ENCODE measurements at places on chromosomes 16 and 17.

DNA sequence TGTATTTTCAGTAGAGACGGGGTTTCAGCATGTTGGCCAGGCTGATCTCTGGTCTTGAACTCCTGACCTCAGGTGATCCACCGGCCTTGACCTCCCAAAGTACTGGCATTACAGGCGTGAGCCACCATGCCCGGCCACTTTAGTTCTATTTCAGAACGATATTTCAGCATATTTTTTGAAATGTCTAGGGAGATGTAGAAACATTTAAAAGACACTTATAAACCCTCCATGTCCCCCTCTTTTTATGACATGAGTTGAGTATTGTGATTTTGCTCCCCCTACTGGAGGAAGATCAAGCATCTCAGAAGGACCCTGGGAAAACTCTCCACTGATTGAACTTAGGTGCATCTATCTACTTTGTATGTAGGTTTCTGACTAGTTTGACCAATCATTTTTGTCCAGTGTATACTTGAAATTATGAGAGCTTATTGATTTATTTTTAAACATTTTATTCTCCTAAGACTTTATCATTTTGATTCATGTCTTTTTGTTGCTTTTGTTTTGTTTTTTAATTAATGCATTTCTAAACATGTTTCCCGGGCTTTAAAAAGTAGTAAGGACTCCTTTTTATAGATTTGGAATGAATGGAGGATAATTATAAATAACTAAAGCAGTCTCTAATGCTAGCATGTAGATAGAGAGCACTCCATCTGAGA, 105.1 kb downstream of the CHD9 start:
- H3K27me3 ChIP-seq: no peaks in the 10 kb centered on the region
- peaks cover 36% of the 10 kb centered on the region for H3K36me3 ChIP-seq
- H3K4me3 ChIP-seq: no peak overlapping the region
- no peak overlapping the region for H3K27ac ChIP-seq

DNA sequence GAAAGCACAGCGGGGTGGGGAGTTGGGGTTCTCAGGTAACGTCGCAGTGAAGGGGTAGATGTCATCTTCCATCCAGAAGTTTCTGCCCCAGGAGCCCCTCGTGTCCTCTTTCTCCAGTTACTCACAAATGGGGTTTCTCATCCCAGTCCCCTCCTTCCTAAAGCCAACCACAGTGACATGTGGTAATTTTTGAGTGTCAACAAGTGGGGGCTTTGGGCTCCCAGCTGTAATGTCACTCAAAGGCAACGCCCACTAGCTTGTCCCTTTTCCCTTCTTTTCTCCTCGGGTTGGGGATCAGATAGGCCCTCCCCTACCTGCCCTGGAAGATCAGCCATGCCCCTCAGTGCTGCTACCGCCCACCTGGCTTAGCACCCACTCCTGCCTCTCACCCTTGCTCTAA, 14.4 kb downstream of the IRX5 start:
- no peaks in the 10 kb centered on the region for H3K36me3 ChIP-seq
- no peaks in the 10 kb centered on the region for H3K4me1 ChIP-seq
- no peak for DNase-seq
- no peak overlapping the region for H3K27ac ChIP-seq
- H3K27me3 ChIP-seq: peaks cover 89% of the 10 kb centered on the region

DNA sequence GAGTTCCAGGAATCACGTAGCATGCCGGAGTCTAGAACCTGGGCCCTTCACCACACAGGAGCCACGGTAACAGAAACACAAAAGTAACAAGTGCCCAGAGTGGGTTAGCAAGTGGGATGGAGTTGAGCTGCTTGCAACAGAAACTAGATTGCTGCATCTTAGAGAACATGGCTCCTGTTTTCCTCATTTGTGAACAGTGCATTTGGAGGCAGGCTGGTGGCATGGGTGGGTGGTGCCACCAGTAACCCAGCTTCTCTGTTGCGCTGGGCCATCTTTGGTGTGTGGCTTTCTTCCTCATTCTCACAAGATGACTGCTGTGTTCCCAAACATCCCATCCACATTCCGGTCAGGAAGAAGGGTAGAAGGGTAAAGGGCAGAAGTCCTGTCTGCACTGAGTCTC, 95.5 kb downstream of the KATNIP start:
- H3K4me1 ChIP-seq: no peaks in the 10 kb centered on the region
- no peaks in the 10 kb centered on the region for H3K27me3 ChIP-seq
- no peak overlapping the region for H3K4me3 ChIP-seq
- H3K36me3 ChIP-seq: peaks cover 6% of the 10 kb centered on the region
- DNase-seq: no peak

DNA sequence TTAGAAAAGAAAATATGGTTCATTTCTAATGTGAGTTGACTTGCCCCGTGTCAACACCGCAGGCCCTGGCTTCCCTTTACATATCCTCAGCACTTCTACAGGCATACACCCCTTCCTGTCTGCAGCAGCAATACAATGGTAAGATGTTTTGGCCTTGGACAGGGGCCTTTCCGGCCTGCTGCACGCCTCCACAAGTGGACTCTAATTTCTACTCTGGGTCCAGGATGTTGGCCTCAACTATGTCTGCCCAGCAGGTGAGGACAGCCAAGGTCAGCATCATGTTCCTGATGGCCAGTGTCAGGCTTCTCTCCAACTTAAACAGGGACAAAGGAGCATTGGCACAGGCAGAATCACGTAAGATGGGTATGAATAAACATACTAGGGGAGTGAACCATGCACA, 11.0 kb downstream of the C17orf67 start:
- H3K27ac ChIP-seq: no peak overlapping the region
- no peaks in the 10 kb centered on the region for H3K4me1 ChIP-seq
- H3K36me3 ChIP-seq: no peaks in the 10 kb centered on the region
- no peaks in the 10 kb centered on the region for H3K27me3 ChIP-seq
- DNase-seq: no peak
- H3K4me3 ChIP-seq: no peak overlapping the region

- no peak for DNase-seq
- H3K4me1 ChIP-seq: peaks cover 32% of the 10 kb centered on the region
- H3K36me3 ChIP-seq: peaks cover 45% of the 10 kb centered on the region
- peak overlapping the region; percentile 94 for H3K4me3 ChIP-seq
- H3K27ac ChIP-seq: no peak overlapping the region
Observed at GRCh38 chr17:36950027-36950426, 1.3 kb downstream of the AATF start.

DNA sequence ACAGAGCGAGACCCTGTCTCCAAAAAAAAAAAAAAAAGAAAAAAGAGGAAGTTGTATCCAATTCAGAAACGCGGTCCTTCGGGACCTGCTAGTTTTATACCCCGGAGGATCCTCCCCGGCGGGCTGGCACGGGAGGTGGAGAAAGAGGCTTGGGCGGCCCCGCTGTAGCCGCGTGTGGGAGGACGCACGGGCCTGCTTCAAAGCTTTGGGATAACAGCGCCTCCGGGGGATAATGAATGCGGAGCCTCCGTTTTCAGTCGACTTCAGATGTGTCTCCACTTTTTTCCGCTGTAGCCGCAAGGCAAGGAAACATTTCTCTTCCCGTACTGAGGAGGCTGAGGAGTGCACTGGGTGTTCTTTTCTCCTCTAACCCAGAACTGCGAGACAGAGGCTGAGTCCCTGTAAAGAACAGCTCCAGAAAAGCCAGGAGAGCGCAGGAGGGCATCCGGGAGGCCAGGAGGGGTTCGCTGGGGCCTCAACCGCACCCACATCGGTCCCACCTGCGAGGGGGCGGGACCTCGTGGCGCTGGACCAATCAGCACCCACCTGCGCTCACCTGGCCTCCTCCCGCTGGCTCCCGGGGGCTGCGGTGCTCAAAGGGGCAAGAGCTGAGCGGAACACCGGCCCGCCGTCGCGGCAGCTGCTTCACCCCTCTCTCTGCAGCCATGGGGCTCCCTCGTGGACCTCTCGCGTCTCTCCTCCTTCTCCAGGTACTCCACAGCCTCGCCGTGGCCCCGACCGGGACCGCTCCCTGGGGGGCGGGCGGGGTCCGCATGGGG, at the start of gene CDH3:
Gene CDH3, plus strand, starts transcription at position 596 of the 779 bp plus-strand sequence. Its CDS starts 70 bp downstream, at position 666.
- H3K27me3 ChIP-seq: peaks cover 34% of the 10 kb centered on the region
- H3K27ac ChIP-seq: no peak within 1 kb of the TSS
- peaks cover 3% of the 10 kb centered on the region for H3K4me1 ChIP-seq
- H3K36me3 ChIP-seq: no peaks in the 10 kb centered on the region

DNA sequence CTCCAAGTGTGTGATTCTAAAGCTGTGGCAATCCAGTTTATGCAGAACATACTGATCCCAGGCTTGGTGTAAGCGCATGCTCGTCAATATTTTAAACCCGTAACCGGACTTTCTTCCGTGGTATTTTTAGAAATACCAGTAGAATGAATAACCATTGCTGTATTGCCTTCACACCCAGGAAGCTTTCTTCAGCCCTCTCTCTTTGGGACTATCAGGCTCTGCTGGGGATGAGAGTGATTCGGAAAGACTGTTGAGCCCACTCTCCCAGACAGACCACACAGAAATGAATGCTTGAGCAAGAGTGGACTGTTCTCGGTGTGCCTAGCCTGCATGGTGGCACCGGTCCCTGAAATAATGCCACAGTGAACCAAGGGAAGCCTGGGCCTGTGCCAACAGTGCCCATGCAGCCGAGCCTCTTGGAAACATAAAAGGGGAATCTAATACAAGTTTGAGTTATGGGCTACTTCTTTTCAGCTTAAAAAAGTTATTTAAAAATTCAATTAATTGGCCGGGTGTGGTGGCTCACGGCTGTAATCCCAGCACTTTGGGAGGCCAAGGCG, 89.9 kb upstream of the ELAC2 start:
- no peak for DNase-seq
- H3K27me3 ChIP-seq: no peaks in the 10 kb centered on the region
- H3K4me1 ChIP-seq: no peaks in the 10 kb centered on the region
- no peaks in the 10 kb centered on the region for H3K36me3 ChIP-seq

DNA sequence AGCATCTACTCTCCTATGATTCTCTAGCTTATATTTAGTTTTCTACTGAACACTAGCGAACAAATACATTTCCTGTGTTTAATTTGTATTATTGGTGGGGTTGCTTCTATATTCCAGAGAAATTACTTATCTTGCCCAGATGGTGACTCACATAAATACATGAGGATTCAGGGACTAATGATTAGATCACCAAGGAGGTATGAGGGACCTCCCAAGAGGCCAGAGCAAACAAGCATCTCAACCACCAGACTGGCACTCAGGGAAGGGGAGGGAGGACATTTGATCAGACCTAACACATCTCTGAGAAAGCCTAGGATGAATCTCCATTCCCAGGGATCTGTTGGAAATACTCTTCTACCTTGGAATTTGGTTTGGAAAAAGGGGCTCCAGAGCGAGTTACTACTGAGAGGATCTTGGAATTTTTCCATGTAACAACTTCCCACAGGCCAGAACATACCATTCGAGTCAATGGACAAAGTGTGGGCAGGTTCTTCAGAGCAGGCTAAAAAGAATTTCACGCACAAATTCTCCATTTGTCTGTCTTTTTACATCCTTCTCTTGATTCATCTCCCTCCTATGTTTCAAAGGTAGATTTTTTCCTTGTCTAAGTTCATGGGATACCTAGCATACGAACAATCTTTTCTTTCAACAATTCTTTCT, 262.6 kb upstream of the MYOCD start:
- no peaks in the 10 kb centered on the region for H3K36me3 ChIP-seq
- no peaks in the 10 kb centered on the region for H3K27me3 ChIP-seq
- H3K27ac ChIP-seq: no peak overlapping the region
- H3K4me3 ChIP-seq: no peak overlapping the region
- DNase-seq: no peak

DNA sequence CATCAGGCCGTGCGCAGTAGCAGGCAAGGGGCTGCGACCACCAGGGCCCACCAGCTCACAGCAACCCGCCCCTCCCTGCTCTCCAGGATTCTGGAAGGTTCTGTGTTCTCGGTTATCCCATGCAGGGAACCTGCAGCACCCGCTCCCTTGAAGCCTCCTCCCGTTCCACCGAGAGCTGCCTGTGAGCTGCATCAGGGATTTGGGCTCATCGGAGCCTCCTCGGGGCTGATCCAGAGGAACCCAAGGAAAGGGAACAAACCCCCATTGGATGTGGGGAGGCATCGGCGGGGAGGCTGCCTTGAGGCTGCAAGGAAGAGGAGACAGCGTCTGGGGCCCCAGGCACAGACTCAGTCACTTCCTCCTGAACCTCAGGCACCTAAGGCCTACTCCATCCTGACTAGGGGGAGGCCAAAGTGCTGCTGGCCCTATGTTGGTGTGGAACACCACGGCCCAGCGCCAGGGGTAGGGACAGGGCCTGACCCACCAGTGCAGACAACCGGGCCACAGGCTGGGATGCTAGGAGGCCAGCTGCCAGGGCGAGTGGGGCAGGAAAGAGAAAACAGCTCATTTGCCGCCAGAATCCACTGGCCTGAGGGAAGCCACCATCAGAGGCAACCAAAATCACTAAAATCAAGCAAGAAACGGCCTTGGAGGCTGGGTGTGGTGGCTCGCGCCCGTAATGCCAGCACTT, 14.4 kb upstream of the LGALS3BP start:
- no peak overlapping the region for H3K4me3 ChIP-seq
- H3K27me3 ChIP-seq: no peaks in the 10 kb centered on the region
- peaks cover 57% of the 10 kb centered on the region for H3K36me3 ChIP-seq

GRCh38 chr16:89639385-89639784, 18.1 kb downstream of the CHMP1A start:
- H3K27me3 ChIP-seq: peaks cover 14% of the 10 kb centered on the region
- no peak for DNase-seq

DNA sequence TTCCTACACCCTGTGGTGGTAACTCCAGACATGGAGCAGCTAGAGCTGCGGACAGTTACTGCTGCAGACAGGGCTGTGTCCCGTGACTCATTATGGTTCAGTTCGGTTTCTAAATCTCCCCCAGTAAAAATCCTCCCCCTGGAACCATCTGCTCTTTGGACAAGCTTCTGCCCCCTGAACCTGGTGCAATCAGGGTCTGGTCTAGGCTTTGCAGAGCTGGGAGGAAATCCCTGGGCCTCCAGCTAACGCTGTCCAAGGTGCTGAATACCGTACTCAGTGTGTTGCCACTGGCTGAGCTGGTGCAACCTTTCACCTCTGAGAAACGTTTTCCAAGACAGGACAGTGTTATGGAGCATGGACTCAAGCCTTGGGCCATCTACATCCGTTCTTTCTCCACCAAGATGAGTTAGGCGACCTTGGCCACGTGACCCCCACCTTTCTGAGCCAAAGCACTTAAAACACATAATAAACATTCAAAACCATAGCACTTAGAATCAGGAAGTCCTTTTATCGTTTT, 142.0 kb downstream of the CPPED1 start:
- no peak overlapping the region for H3K4me3 ChIP-seq
- no peaks in the 10 kb centered on the region for H3K27me3 ChIP-seq
- peak; percentile 93 for DNase-seq
- no peak overlapping the region for H3K27ac ChIP-seq

DNA sequence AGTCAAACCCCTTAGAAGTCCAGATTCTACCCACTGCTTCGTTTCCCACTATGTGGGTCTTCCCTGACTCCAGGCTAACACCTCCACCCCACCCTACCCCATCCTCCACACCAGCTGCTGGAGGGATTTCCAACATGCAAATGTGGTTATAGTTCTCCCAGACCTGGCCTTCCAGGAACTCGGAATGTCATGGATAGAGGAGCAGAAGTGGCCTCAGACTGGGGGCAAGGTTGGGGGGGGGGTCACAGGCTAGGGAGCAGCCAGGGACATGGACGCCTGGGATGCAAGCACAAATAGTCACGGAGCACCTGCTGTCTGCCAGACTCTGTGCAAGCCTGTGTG, 2.0 kb downstream of the CAMKK1 start:
- H3K36me3 ChIP-seq: no peaks in the 10 kb centered on the region
- no peak overlapping the region for H3K4me3 ChIP-seq
- H3K27me3 ChIP-seq: peaks cover 24% of the 10 kb centered on the region
- H3K27ac ChIP-seq: no peak overlapping the region

- no peak for DNase-seq
- H3K4me1 ChIP-seq: no peaks in the 10 kb centered on the region
- no peak overlapping the region for H3K4me3 ChIP-seq
- peaks cover 55% of the 10 kb centered on the region for H3K36me3 ChIP-seq
Observed at GRCh38 chr16:67256701-67257230, 8.0 kb downstream of the SLC9A5 start.
